Activated CD8-positive, alpha-beta memory T cell treated with anti-CD3 and anti-CD28 coated beads, Interleukin-2, amount 10 ng/mL, durations not matched to agents 7 days and 5 days (primary cell): ENCODE measurements at places on chromosomes 5 and 9.

DNA sequence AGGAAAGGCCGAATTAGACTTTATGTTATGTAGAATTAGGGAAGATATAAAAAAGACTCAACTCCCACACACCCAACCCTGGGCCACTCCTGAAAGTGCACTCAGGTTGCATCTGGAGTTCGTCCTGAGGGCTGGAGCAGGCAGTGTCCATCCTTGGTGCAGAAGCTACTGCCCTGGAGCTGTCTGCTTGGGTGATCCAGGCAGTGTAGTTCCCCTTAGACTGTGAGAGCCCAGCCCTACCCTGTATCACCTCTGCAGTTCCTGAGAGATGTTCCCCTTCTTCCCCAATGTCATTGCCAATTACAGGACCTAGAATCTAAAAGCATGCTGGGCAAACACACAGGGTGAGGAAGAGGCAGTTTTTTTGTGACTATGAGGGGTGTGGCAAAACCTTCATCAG, 368.3 kb upstream of the ST8SIA4 start:
- H3K27ac ChIP-seq, result no peak overlapping the region
- DNase-seq, result no peak
- no peaks in the 10 kb centered on the region for H3K4me1 ChIP-seq
- no peaks in the 10 kb centered on the region for H3K36me3 ChIP-seq

GRCh38 chr9:4987961-4988421, 2.9 kb downstream of the JAK2 start:
- no peak overlapping the region for H3K27ac ChIP-seq
- peaks cover 38% of the 10 kb centered on the region for H3K4me1 ChIP-seq
- H3K27me3 ChIP-seq, result no peaks in the 10 kb centered on the region
- peak; percentile 69 for DNase-seq

- no peaks in the 10 kb centered on the region for H3K4me1 ChIP-seq
- peaks cover 4% of the 10 kb centered on the region for H3K36me3 ChIP-seq
- no peak overlapping the region for H3K27ac ChIP-seq
- no peak overlapping the region for H3K4me3 ChIP-seq
Measured at GRCh38 chr5:154372661-154373060, 73.1 kb upstream of the SAP30L start.

- H3K27ac ChIP-seq, result no peak overlapping the region
- H3K36me3 ChIP-seq, result no peaks in the 10 kb centered on the region
- H3K27me3 ChIP-seq, result no peaks in the 10 kb centered on the region
- H3K4me1 ChIP-seq, result no peaks in the 10 kb centered on the region
- no peak for DNase-seq
Measured at GRCh38 chr9:17609312-17610005, 30.6 kb downstream of the SH3GL2 start.

DNA sequence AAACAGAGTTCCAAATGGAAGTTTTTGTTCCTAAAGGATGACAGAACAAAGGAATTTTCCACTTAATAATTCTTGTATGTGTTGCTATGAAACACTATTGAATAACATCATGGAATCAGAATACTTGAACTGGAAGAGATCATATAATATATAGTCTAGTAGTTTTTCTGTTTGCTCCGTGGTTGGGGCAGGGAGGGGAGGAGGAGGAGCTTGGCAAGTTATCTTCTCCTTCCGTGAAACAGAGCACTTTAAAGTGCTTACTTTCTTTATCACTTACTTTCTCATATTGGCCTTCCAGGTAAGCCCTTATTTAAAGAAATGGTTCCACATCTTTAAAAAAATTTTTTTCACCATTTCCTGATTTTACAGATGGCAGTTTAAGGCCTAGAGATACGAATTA, 165.9 kb upstream of the TLX3 start:
- no peak for DNase-seq
- peaks cover 2% of the 10 kb centered on the region for H3K27me3 ChIP-seq
- H3K4me1 ChIP-seq, result no peaks in the 10 kb centered on the region
- no peak overlapping the region for H3K4me3 ChIP-seq
- H3K36me3 ChIP-seq, result no peaks in the 10 kb centered on the region

- DNase-seq, result no peak
- H3K4me3 ChIP-seq, result no peak overlapping the region
- H3K36me3 ChIP-seq, result no peaks in the 10 kb centered on the region
- no peaks in the 10 kb centered on the region for H3K27me3 ChIP-seq
- no peaks in the 10 kb centered on the region for H3K4me1 ChIP-seq
Measured at GRCh38 chr5:9507974-9508373, 37.9 kb downstream of the SEMA5A start.

- H3K4me1 ChIP-seq, result no peaks in the 10 kb centered on the region
- H3K27ac ChIP-seq, result no peak overlapping the region
- no peak for DNase-seq
Measured at GRCh38 chr9:18438951-18439350, 35.0 kb upstream of the ADAMTSL1 start.
